HuH-7 (cell line): ENCODE measurements at places on chromosomes 3 and 15.

- no peak for DNase-seq
Measured at GRCh38 chr3:14852717-14853116, 34.0 kb downstream of the FGD5 start.

DNA sequence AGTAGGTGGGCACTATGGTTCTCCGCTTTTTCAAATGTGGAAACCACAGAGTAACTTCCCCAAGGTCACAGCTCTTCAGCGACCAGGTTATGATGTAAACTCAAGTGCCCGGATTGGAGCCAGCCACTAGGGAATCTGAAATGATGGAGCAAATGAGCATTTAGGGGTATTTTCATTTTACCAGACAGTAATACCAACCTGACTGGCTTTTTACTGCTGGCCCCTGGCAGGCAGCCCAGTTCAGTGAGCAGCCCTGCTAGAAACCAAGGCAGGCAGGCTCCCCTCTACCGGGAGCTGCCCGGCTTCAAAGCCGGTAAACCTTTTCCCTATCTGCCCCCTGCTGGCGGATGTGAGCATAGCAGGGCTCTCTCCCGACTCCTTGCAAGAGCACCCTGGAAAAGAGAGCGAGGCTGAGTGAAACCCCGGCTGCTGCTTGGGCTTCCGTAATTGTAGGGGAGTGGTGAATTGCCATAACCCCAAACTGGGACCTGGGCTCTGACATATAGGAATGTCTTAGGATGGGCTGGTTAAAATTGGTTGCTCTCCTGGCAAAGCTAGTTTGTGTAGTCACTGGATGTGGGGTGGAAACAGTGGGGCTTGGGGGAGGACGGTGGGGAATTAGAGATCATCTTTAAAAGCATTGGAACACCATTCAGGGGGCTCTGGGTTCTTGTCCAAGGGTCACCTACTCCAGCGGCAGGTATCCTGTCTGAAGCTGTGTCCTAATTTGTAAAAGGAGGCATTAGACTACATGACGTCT is 98.0 kb upstream of the TNFAIP8L3 start:
- peak; percentile 65 for DNase-seq

DNA sequence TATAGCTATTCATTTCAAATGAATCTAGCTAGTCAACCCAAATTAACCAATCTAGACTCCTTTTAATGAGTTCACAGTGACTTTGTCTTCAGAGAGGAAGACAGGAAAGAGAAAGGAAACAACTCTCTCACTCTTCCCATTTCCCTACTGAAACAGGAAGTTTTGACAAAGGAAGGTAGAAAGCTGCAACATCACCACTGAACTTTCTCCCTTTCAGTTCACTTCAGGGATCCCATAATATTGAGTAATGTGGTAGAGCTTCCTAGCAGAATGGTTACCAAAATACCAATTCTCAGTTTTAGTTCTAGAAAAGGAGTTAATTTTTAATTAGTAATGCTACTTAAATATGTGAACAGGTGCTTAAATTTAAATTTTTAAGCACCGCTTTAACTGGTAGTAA is 7.5 kb downstream of the VPS13C start:
- DNase-seq, result no peak

- DNase-seq, result no peak
Measured at GRCh38 chr3:184842433-184842832, 30.5 kb downstream of the VPS8 start.

GRCh38 chr15:58314593-58315216 is 117.1 kb upstream of the LIPC start:
- DNase-seq, result no peak
